GM18507 (cell line): ENCODE measurements at places on chromosomes 1 and 21.

- DNase-seq = no peak
Measured at GRCh38 chr1:117641536-117641935, 35.7 kb downstream of the TENT5C start.

GRCh38 chr21:39184050-39184980 is 1.1 kb upstream of the PSMG1 start:
- no peak for DNase-seq

GRCh38 chr21:45405271-45405818 is 380 bp downstream of the COL18A1 start:
- DNase-seq = no peak

- no peak for DNase-seq
Measured at GRCh38 chr1:38745476-38746401, 113.8 kb downstream of the RRAGC start.

DNA sequence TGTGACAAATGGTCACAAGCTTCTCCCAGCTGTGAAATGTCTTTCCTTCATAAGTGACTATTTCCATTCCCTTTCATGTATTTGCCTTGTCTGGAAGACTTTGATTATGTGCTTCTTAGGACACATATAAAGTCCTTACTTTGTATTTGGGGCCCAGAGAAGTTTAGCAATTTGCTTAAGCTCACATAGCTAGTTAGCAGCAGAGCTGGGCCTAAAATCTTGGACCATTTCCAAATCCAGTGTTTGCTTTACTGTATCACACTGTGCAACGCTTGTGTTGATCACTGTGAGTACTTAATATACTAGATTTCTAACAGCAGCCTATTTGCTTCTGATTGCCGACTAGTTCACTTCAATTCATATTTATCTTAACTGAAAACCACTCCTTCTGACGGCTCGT is 2.2 kb upstream of the KCNA3 start:
- no peak for DNase-seq

DNA sequence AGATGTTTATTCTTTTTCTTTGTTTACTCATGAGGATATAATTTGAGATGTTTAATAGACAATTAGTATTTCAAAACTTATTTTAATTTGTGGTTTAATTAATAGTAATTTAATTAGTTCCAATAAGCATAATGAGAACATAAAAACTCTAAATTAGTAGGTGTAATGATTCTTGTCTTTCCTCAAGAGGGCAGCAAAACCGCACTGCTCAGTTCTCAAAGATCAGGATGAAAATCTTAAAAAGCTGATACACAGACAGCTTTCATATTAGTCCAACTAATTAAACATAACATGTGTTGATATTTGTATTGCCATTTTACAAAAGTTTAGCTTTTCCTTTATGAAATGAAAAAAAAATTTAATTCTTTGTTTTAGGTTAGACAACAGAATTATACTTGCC is 106.7 kb upstream of the C21orf91 start:
- DNase-seq = no peak

DNA sequence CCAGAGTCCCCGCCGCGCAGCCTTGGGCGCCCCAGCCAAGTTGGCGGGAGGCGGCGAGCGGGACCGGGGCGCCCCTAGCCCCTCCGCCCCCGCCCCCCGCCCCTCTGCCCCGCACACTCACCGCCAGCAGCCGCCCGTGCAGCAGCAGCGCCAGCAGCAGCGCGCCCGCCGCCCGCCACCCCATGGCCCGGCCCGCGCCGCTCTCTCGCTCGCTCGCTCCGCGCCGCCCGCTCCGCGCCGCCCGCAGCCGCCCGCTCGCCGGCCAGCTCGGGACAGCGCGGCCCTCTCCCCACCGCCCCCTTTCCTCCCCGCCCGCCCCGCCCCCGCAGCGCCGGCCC is at the start of gene HSPG2:
TSS of gene HSPG2 (minus strand) at position 277 of the 338 bp plus-strand sequence. CDS start at position 184, 93 bp downstream.
- no peak for DNase-seq

- no peak for DNase-seq
Measured at GRCh38 chr1:159598196-159598595, 10.6 kb downstream of the APCS start.

DNA sequence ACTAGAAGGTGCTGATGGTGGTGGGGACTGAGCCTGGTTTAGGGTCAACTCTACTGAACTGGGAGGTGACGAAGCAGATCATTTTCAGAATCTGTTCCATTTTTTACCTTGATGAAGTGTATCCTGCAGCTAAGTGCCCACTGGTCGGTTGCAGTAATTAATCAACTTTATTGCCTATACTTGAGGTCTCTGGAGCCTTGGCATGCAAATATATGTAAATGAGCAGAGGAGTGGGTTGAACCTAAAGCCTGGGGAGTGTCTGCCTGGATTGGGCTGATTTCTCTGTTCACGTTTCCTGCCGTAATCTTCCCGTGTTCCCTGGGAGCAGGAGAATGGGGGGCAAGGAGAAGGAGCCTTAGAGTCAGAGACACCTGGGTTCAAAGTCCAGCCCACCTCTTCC is 286.8 kb downstream of the PTPRU start:
- DNase-seq = no peak

DNA sequence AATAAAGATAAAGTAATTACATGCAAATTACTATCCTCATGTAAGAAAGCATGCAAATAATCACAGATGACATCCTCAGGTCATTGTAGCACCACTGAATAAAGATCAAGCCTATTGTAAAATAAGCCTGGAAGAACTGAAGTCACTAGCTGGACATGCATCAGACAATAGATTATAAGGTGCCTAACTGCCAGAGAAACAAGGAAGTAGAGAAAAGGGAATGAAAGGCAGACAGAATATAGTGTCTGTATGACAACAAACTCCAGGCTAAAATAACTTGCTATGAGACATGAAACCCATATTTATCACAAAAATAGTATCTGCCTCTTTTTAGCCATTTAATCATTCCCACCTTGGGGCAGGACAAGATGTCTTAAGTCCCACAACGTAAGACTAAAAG is 108.7 kb downstream of the ENAH start:
- DNase-seq = no peak

DNA sequence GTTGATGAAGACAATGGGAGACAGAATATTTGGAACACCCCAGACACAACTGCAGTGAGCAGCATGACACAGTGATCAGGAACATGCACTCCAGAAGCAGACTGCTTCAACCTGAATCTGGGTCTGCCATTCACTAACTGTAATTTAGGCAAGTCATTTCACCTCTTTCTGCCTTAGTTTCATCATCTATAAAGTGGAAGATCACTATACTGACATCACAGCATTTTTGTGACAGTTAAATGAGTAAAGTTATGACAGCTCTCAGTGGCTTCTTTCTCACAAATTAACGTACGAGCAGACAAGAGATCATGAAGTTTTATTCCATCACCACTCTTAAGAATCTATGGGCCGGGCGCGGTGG is 14.3 kb downstream of the LRRC41 start:
- DNase-seq = no peak

DNA sequence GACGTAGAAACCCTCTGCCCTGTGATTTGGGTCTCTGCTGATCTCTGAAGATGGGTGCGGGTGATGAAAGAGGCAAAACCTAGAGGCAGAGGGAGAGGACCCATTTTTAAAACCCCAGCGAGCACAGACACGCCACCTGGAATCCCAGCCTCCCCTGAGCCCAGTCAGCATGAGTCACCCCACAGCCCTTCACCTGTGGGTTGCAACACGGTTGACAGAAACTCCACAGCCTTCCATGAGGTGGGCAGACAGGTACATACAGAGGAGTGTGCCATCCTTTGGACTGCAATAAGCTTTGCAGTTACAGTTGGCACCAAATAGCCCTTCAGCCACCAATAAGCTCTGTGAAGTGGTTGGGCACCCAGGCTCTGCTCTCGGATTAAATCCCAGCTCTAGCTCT is 2.1 kb upstream of the GRHL3 start:
- no peak for DNase-seq

GRCh38 chr1:185112356-185112755 is 44.4 kb downstream of the TRMT1L start:
- no peak for DNase-seq

DNA sequence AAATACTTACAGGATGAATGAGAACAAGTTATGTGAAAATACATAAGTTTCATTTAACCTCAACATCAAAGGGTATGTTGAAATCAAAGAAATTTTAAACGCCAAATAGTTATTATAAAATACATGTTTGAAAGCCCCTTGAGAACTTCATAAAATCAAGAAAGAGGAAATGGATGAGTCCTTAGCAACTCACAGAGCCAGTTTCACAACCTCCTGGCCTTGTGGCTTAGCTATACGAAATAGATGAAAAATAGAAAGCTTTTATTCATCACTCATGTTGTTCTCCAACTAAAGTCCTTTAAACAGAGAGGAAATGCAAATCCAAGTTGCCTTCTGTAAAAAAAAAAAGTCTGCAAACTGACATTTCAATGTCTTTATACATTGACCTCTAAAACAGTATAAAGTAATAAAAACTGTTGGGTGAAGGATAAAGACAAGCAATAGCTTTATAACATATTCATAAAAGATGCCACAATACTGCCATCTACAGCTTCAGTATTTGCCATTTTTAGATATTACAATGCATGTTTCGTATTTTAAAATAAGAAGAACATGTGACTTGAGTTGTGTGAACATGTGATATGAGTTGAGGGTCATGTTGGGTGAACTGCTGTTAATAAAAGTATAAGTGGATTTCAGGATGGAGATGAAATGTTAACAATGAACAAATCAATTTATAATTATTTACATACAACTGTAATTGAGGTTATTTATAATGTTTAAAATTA is 847.8 kb downstream of the MRPL39 start:
- no peak for DNase-seq

DNA sequence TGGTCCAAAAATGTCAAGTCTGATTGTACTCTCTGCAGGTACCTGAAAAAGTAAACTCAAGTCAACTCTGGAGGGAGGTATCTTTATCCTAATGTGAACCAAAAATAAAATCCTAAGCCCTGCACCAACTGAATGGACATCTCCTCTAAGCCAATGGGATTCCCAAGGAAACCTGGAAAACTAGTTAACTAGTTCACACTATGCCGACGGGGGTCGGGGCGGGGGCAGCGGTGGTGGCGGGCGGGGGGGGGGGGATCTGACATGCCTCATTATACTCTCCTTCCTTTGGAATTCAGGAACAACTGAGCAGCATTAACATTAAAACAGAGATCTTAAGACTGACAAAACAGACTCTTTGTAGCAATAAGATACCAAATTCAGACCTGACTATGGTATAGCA is 452.6 kb upstream of the CAMK1G start:
- no peak for DNase-seq

DNA sequence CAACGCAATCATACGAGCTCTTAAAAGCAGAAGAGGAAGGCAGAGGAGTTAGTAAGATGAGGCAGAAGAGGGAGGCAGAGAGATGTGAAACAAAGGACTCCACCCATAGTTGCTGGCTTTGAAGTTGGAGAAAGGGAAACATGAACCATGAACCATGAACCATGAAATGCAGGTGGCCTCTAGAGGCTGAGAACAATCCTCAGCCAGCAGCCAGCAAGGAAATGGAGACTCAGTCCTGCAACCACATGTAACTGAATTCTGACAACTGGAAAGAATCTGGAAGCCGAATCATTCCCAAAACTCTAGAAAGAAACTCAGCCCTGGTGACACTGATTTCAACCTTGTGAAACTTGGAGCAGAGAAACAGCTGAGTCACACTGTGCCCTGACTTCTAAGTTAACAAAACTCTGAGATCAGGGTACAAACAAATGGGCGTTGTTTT is 10.1 kb downstream of the DIPK1A start:
- DNase-seq = no peak

GRCh38 chr1:56229186-56229585 is 350.2 kb downstream of the PLPP3 start:
- DNase-seq = no peak

GRCh38 chr1:91884459-91885212 is 1.3 kb downstream of the TGFBR3 start:
- DNase-seq = no peak

- DNase-seq = no peak
Measured at GRCh38 chr1:184254849-184255248, 132.0 kb upstream of the C1orf21 start.

DNA sequence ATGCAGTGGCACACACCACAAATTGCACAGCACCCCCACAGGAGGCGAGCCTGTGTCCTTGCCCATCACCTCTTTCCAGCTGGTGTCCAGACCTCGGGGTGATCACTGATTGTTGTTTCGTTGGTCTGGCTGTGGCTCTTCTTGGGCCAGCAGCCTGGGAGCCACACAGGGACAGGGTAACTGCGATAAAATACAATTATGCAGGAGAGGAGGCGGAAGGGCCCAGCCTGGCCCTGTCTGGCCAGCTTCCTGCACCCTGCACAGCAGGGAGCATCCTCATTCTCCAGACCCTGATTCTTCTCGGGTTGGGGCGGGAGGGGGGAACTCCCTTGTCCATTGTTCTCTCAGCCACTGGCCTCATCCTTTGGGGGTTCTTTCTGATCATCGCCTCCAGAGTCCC is 83.6 kb downstream of the ADARB1 start:
- DNase-seq = no peak

DNA sequence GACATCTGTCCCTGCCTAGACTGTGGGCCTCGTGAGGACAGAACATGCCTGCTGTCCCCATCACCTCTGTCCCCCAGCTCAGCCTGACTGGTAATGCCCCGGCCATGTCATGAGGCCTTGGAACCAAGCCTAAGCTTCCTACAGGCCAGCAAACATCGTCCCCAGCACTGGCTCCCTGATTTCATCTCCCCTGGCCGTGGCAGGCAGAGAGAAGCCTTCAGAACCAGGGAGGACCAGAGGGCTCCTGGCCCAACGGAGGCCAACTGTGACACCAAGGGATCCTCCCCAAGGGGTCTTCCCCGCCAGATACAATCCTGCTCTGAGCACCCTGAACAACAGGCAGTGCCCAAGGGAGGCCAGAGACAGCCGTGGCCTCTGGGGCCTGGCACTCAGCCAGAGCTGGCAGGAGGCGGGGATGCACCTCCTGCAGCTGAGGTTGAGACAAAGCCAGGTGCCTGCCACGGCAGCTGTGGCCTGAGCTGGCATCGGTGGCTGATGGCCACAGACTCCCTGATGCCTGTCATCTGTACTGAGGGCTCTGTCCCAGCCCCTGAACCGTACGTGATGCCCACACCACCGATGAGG is 9.9 kb upstream of the NPHP4 start:
- no peak for DNase-seq

DNA sequence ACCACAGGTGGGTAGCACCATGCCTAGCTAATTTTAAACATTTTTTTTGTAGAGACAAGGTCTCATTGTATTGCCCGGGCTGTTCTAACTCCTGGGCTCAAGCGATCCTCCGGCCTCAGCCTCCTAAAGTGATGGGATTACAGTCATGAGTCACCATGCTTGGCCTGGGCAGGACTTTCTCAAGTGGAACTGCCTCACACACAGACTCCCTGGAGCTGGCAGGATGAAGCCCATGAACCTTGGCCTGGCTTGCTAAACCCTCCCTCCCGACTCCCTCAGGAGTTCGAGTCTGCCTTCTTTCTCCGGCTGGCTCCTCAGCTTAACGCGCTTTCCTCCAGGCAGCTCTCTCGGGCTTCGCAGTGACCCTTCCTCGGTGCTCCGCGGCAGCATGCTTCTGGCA is 7.7 kb upstream of the ECE1 start:
- DNase-seq = no peak
